ENCODE measurements at places on chromosomes 4 and X. TPM values are rescaled to one million over a fixed set of nuclear protein-coding genes. Genes with fewer than 3 reads are reported as not detected.

GRCh38 chr4:6050551-6050950 lies 32.3 kb upstream of the C4orf50 start:
- ATAC-seq, result no peak

- ATAC-seq, result no peak
Observed at GRCh38 chrX:39750848-39751247, 346.9 kb downstream of the BCOR start.

DNA sequence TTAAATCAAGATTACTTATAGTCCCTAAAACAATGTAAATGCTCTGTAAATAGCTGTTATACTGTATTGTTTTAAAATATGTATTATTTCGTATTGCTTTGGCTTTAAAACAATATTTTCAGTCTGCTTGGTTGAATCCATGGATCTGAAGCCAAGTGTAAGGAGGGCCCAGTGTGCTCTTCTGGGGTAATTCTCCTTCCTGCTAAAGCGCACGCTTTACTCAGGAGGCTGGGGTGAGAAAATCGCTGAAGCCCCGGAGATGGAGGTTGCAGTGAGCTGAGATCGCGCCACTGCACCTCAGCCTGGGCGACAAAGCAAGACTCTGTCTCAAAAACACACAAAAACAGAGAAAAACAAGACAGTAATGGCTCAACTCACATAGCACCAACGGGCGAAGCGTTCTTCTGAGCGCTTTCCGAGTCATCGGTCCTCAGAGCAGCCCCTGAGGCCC lies 391 bp upstream of the IDUA start:
- peak; percentile 18 for ATAC-seq

DNA sequence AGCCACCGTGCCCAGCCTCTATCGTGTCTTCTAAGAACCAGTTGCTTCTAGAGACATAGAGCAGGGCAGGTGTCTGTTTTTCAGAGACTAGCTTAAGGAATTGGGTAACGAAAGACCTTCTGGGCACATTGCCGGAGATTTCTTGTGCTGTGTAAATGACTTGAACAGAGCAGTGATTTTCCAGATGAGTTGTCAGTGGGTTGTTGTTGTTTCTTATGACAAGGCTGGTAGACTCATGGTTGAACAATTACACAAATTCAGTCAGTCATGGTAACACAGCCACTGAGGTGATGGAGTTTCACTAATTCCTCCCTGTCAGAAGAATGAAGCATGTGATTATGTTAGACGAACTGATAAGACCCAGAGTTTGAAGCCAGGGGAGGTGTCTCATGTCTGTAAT lies 20.5 kb upstream of the DDX3X start:
- ATAC-seq, result no peak

DNA sequence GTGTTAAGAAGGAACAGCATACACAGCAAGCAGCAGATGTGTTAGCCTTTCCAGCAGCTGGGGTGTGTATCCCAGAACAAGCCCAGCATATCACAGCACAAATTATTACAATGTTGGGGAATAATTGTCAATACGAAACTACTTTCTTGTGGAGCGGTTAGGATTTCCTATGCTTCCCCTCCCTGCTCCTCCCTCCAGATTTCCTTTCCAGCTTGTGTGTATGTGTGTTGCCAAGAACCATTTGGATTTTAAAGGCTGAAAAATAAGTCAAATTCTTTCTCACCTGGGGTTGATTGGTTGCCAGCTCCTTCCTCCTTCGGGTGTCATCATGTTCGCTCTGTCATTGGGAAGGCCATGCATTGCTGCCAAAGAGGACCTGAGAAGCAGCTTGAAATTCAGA lies 178.2 kb upstream of the FRMPD4 start:
- ATAC-seq, result no peak

DNA sequence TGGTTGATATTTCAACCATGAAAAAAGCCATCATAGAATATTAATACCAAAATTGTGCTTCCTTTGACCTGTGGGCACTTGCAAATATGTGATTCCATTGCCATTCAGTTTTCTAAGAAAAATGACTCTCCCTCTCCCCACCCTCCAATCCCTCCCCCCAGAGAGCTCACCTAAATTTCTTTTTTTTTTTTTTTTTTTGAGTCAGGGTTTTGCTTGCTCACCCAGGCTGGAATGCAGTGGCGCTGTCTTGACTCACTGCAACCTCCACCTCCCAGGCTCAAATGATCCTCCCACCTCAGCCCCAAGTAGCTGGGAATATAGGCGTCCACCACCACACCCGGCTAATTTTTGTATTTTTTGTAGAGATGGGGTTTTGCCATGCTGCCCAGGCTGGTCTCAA lies 47.0 kb downstream of the SNX25 start:
- no peak for ATAC-seq

GRCh38 chrX:5646818-5647217 lies 581.8 kb downstream of the NLGN4X start:
- ATAC-seq, result no peak

- ATAC-seq, result no peak
Observed at GRCh38 chr4:184420881-184421416, 53.4 kb downstream of the IRF2 start.

- no peak for ATAC-seq
Observed at GRCh38 chrX:135512508-135513129, 7.8 kb upstream of the INTS6L start.

The HSD17B13 gene
- 0.54 TPM for total RNA-seq

The LIMCH1 gene
- total RNA-seq, result 44.5 TPM

The RNF150 gene
- total RNA-seq, result 66.5 TPM

The PRMT9 gene
- total RNA-seq, result 7.7 TPM

The IGFBP7 gene
- total RNA-seq, result 876 TPM

The PABPC4L gene
- 1.6 TPM for total RNA-seq

The WDFY3 gene
- total RNA-seq, result 140 TPM

The HDX gene
- 11.4 TPM for total RNA-seq

The TRPC5OS gene
- not detected for total RNA-seq

The PDK3 gene
- 51.8 TPM for total RNA-seq

The INTU gene
- total RNA-seq, result 21.8 TPM
